ENCODE measurements at places on chromosomes 3 and 15.
A peak's percentile ranks its signal among the peaks of the same experiment; 100 is the strongest.

- DNase-seq, result no peak
These were observed 44.8 kb upstream of the RAF1 start for GRCh38 chr3:12708584-12709192.

GRCh38 chr3:152835601-152836102 is 721 bp downstream of the P2RY1 start:
- DNase-seq, result no peak

DNA sequence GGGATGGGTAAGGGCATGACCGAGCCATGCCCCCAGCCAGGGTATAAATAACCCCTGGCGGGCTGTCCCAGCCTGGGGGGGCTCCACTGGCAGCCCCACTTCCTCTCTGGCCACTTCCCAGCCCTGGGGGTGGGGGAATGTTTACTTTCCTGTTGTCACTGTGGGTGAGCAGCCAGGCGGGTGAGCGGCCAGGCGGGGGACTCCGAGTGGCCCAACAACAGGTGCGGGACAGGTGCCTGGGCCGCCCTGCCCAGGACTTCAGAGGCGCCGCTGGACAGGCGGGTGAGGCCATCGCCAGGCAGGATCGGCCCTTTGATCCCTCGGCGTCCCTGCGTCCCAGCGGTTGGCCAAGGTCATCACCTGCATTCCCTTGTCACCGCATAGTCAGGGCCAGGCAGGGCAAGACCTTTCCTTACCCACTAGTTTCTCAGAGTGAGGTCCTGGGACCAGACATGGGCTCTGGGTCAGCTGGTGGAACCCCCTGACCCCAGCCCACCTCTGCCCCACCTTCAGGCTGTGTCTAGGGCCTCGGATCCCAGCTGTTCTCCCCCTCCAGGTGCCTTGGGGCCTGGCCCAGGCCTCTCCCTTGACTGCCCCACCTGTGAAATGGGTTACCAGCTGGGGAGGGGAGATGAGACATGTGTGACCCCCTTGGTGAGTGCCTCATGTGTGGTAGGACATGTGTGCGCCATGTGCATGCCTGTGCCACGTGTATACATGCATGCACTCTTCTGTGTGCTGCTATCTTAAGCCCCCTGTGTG is 16.6 kb downstream of the SEMA3F start:
- DNase-seq, result no peak

DNA sequence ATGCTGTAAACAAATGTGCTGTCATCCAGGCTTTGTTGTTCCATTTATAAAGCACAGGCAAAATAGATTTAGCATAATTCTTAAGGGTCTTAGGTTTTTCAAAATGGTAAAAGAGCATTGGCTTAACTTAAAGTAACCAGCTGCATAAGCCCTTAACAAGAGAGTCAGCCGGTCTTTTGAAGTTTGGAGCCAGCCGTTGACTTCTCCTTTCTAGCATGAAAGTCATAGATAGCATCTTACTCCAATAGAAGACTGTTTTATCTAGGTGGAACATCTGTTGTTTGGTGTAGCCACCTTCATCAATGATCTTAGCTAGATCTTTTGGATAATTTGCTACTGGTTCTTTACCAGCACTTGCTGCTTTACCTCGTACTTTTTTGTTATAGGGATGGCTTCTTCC is 297.5 kb upstream of the DCBLD2 start:
- no peak for DNase-seq

DNA sequence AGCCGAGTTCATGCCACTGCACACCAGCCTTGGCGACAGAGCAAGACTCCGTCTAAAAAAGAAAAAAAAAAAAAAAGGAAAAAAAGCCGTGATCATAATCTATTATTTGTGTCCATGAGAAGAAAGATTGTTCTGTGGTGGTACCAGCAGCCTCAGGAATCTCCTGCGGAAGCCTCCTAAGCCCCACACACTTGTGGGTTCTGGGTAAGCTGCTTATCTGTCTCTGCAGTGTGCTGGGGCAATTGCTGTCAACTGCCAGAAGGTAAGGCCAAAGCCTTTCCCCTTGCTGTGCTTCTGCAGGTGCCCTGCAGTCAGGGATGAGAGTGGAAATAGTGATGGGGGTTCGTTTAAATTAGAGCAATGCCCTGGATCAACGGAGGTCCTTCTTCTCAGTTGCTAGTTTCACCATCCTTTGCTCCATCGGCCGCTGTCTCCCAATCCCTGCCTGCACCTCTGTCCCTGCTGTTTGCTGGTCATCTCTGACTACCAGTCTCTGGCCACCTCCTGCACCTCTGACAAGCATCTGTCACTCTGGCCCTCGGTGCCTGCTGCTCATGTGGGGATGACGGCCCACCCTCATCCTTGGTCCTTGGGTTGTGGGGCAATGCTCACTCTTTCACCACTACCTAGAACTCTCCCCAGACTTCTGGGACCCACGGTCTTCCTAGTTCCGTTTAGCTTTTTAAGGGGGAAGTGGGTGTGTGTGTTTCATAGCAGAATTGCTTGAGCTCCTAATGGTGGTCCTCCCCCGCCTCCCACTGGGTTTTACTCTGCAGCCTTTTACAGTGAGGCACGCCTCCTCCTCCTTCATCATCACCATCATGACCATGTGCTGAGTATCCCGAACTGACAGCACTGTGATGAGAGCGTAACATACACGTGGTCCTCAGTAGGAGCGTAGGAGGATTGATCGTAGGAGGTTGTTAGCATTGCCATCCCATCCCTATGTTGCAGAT is 25.5 kb downstream of the CHRD start:
- no peak for DNase-seq

GRCh38 chr3:187011915-187012314 is 81.6 kb downstream of the ST6GAL1 start:
- DNase-seq, result peak; percentile 31

- DNase-seq, result no peak
These were observed 10.8 kb upstream of the VILL start for GRCh38 chr3:37979541-37980461.

DNA sequence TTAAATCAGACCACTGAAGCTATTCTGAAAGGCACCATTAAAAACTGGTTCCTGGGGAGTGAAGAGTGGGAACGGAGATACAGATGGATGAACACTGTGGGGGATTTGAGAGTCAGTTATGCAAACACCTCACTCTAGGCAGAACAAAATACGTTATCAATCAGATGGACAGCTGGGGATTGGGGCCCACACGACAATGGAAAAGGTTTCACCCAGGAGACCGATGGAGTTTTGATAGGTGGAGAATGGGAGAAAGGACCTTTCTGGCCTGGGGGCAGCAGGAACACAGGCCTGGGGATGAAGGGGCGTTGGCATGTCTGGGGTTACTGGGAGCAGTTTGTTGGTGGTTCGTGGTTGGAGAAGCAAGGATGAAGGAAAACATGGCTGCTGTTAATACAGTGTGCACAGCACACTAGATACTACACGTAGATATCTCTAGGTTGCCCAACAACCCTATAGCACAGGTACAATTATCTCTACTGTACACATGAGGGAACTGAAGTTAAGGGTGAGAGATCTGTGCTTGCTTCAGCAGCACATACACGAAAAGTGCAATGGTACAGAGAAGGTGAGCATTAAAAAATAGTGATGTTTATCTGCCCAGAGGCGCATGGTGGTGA is 16.5 kb downstream of the ST6GAL1 start:
- no peak for DNase-seq

GRCh38 chr15:101669744-101670143 is 17.6 kb upstream of the TM2D3 start:
- no peak for DNase-seq

DNA sequence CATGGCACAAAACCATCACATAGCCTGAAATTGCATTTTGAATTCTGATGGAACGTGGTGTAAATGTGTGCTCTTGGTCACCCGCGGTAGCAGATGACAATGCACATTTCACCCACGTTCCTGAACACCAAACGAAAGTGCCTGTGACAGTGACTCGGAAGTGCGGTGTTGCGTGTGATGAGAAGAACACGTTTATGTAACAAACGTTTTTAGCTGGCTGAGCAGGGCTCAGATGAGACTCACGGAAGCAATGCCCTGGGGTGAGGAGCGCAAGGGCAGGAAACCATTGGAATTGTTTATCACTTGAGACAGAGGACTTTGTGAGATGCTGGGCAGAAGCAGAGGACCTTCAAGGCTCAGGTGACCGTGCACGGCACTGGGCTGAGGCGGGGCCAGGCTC is 449.2 kb upstream of the CFAP20DC start:
- DNase-seq, result peak; percentile 1

DNA sequence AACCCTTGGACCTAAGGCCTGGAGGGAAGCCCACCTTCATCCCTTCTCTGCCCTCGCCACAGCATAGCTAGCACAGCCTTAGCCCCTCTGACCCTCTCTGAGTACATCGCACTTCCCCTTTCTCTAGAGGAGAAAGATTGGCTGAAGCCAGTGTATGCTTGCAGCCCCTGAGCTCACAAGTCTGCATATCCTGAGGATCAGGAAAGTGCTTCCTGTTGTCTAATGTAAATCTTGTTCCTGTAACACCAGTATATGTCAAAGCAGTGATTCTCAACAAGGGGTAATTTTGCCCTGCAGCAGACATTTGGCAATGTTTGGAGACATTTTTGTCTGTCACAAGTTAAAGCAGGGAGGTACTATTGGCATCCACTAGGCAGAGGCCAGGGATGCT is 2.2 kb upstream of the PRKCD start:
- no peak for DNase-seq

GRCh38 chr3:174159604-174160003 is 699.5 kb upstream of the NAALADL2 start:
- DNase-seq, result no peak

- DNase-seq, result no peak
These were observed 460.0 kb downstream of the PDCD6IP start for GRCh38 chr3:34258271-34258998.

DNA sequence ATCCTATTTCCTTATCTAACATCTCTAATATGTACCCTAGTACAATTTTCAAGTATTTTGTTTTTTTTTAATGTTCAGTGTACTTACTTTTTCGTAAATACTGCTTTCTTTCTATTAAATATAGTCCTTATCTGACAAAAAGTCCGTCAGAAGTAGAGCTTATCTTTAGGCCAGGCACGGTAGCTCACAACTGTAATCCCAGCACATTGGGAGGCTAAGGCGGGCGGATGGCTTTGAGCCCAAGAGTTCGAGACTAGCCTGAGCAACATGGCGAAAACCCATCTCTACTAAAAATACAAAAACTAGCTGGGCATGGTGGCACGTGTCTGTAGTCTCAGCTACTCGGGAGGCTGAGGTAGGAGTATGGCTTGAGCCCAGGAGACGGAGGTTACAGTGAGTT is 41.1 kb downstream of the USP3 start:
- no peak for DNase-seq

- DNase-seq, result no peak
These were observed 137.3 kb downstream of the FOXP1 start for GRCh38 chr3:71446260-71446659.

DNA sequence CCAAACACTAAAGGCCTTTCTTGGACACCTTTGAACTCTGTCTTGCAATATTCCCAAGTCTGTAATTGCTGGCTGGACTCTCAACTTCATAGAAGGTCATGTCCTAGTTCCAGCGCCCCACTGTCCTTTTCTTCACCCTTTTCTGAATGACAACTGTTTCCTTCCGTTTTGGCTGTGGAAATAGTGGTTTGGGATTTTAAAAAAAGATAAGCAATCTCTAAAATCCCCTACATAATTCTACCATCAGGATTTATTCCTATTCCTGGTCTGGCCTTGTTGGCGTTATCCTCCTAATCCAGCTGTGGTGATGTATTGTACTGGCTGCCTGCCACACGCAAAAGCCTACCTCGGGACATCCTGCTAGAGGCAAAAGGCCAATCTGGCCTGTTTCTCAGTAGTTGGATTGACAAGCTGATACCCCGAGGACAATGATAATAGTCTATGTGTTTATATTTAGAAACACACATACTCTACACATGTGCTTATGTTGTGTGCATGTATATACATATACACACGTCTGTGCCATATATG is 440.3 kb upstream of the DPH6 start:
- DNase-seq, result no peak

DNA sequence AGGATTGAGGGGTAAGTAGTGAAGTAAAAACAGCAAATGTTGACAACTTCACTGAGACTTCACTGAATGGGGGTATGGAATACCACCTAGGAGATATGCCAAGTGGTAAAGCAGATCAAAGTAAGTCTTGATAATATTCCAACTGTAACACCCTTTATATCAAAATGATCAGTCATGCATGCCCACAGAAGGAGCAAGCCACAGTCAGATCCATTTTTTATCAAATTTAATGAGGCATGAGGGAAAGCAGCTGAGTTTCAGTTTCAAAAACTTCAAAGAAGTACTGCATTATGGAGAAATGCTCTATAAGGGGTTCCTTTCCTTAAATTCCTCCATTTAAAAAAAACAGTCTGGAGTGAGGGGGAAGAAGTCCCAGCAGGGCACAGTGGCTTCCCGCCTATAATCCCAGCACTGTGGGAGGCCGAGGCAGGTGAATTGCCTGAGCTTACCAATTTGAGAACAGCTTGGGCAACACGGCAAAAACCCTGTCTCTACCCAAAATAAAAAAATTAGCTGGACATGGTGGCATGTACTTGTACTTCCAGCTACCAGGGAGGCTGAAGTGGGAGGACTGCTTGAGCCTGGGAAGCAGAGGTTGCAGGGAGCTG is 56.9 kb downstream of the TJP1 start:
- DNase-seq, result no peak

GRCh38 chr15:78507831-78508160 is 419 bp downstream of the HYKK start:
- no peak for DNase-seq

- no peak for DNase-seq
These were observed 292.2 kb downstream of the PYDC2 start for GRCh38 chr3:191753196-191753595.

- no peak for DNase-seq
These were observed 395.8 kb downstream of the NTRK3 start for GRCh38 chr15:87860743-87861142.

- DNase-seq, result peak; percentile 25
These were observed 31.5 kb downstream of the SEMA5B start for GRCh38 chr3:122996038-122996580.

GRCh38 chr15:67068710-67069400 is 3.5 kb downstream of the SMAD3 start:
- no peak for DNase-seq

DNA sequence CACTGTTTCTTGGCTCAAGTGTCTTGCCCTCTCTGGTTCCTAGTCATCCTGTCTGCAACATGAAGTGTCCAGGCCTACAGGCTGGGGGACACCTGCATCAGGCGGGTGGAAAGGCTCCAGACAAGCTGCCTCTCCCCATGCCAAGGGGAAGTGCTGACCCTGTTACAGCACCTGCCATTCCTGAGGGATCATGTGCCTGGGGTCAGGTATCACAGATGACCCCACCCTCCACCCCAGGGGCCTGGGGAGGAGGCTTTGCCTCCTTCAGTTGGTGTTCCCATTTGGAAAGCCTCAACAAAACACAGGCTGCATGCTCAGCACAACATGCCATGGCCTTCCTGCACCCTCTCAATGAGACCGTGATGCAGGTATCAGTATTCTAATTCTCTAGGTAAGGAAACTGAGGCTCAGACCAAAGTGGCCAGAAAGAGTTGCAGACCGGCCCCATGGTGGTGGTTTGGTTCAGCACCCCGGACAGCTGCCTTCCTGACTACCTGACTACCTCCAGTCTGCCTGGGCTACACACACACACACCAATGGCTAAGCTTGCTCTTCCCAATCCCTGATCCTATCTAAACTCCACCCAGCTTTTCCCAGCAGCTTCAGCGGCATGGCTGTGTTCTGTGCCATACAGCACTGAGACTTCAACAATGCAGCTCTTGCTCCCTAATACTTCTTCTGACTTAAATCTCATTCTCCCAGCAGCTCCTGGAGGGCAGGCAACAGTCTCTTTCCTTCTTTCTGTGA is 69.7 kb upstream of the LINGO1 start:
- DNase-seq, result no peak

- no peak for DNase-seq
These were observed 1120.1 kb downstream of the ROBO1 start for GRCh38 chr3:78647726-78648125.

- DNase-seq, result no peak
These were observed 3.1 kb downstream of the FOXL2NB start for GRCh38 chr3:138950006-138950644.

GRCh38 chr15:45181491-45182285 is 6.1 kb downstream of the SHF start:
- DNase-seq, result no peak

Data from midbrain (tissue), 1 donor.